ENCODE measurements at places on chromosomes 13 and 19.

DNA sequence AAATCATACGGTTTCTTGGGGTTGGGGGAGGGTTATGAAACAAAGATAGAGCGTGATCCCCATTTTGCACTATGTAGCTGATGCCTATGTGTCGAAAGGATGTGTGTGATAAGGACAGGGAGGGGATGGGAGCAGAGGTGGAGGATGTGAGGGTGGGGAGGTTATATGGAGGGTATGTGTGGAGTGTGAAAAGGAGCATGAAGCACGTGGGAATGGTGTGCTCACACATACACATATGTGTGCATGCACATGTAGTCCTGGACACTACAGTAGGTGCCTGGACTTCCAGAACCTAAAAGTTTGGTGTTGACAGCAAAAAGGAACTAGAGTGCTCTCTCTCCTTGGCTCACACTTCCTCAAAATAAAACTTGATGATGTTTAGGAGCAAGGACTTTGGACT is 25.4 kb downstream of the STOML3 start:
- no peak for DNase-seq

- no peak for DNase-seq
Measured at GRCh38 chr19:44113784-44114390, 688 bp downstream of the ZNF225 start.

DNA sequence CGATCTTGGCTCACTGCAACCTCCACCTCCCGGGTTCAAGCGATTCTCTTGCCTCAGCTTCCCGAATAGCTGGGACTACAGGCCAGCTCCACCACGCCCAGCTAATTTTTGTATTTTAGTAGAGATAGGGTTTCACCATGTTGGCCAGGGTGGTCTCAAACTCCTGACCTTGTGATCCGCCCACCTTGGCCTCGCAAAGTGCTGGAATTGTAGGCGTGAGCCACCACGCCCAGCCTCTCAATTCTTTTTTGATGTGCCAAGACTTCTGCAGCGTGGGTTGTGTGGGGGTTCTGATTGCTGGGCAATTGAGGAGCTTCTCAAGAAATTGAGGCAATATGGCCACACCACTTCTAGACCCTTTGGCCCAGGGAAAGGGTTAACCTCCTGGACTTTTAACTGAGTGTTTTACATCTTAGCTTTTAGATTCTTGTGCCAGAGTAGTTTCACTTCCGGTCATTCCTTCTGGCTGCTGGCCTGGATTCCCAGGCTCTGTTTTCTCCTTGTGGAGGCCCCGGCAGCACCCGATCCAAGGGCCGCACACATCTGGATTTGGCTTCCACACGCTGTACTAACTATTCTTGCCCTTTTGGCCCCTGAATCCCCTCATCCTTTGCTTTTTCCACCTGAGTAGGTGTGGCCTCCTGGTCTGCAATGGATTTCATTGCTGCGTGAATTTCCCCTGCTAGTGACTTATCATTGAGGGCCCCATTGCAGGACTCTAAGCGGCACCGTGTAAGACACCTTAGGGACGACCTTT is 14.7 kb downstream of the SMARCA4 start:
- DNase-seq, result no peak

DNA sequence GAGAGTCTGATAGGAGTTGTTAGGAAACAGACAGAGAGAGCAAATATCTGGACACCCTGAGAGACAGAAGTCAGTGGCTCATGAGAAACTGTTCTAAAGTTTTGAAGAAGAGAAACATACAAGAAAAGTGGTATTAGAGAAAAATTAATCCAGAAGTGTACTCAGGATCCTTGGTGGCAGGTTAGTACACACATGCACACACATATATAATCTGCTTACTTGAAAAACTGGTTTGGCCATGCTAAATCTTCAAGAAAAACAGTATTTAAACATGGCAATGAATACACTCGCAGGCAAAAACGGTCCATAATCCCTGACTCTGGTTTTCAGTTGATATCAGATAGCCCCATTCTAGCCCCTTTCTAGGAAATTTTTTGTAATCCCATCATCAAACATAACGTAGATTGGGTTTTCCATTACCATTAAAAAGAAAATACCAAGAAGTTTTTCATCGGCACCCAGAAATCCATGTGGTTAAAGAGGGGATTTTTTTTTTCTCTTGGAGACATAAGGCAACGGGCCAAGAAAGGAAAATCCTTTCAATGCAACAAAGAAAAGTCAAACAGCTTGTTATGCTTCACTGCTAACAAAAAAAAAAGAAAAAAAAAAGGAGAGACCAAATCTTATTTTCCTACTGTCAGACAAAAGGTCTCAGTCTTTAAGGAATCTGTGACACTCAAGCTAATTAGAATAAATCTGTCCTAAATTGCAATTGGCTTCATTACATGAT is 178.0 kb upstream of the MIR17HG start:
- DNase-seq, result no peak

- DNase-seq, result no peak
Measured at GRCh38 chr19:2413629-2414028, 13.8 kb downstream of the TIMM13 start.

- no peak for DNase-seq
Measured at GRCh38 chr13:106089261-106089980, 446.0 kb downstream of the EFNB2 start.

DNA sequence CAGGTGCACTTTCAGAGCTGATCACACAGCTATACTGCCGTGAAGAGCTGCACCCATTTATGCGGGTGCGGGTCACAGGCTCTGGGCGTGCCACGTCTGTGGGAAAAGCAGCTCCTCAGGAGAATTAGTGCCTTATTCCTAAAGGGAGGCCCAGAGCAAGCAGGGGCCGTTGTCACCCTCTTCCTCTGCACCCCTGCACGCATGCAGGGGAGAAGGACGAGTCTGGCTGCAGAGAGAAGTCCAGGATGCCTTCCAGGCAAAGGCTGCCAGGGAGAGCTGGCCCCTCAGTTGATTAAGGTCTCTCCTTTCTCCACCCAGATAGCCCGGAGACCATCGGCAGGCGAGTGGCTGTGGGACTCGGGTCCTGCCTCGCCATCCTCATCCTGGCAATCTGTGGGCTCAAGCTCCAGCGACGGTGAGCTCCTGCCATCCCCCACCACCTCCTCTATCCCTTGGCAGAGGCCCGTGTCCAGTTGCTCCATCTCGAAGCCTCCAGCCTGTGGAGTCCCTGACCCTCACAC is 3.1 kb upstream of the FFAR1 start:
- no peak for DNase-seq

DNA sequence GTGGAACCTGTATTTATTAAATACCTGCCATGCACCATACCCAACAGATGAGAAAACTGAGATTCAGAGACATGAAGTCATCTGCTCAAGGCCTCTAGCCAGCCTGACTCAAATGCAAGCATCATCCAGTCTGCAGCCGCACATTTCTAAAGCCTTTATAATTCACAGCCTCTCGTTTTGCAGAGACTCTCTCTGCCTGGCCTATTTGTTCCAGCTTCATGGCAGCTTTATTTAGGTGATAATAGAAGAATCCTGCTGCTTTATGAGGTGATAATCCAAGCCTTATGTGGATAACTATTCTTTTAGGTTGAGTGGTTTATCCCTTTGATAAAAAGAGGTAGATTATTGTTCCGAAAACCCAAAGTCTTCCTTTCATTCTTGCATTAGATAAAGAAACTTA is 58.4 kb downstream of the OXGR1 start:
- DNase-seq, result no peak

GRCh38 chr19:3849092-3849491 is 19.7 kb downstream of the ZFR2 start:
- DNase-seq, result no peak

- DNase-seq, result no peak
Measured at GRCh38 chr13:38418286-38418685, 68.6 kb downstream of the UFM1 start.

- DNase-seq, result no peak
Measured at GRCh38 chr13:22925881-22926747, 254.7 kb upstream of the SGCG start.

DNA sequence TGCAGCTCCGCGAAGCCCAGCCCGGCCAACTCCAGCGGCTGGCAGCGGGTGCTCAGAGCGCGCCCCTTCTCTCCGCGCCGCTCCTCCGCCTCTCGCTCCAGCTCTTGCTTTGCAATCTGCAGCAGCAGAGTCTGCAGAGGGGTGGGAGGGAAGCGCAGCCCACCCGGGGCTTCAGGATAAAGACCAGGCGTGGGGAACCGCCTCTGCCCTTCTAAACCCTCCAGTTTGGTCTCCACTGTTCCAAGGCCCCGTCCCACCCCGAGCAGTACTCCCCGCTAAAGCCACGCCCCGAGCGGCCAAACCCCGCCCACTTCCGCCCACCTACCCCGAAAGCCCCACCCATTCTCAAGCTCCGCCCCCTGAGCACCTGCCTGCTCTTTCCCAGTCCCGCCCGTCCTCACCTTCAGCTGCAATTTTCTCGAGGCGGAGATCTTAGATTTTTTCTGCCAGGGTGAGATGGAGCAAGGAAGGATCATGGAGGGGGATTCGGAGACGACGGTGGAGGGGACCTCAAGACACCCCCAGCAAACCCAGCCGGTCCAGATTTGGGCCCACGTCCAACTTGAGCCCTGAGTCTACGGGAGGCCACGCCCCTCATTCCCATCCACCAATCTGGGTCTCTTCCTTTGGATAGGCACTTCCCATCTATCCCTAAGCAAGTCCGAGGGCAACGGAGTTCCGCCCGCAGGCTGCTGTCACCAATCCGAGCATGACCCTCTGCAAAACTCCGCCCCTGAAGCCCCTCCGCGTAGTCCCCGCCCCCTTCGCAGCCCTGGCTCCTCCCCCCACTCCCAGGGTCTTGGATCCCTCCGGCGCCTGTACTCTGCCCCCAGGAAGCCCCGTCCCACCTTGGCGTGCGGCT is 1.1 kb downstream of the TNNI3 start:
- DNase-seq, result peak; percentile 60

DNA sequence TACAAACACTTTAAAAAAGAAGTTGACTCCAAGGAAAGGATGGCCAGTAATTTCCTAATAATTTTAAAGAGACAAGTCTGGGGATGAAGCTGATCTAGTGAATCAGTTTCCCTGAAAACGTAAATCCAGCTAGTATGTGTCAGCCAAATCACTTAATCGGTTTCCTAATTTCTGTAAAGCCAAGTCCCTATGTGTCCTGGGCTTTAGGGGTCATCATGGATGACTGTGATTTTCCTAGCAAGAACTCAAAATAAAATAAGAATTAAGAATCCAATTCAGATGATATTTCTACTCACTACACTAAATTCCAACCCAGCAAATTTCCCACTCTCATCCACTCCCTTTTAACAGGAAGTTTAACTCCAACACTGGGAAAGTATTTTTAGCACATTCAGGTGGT is 35.9 kb downstream of the ELF1 start:
- no peak for DNase-seq

DNA sequence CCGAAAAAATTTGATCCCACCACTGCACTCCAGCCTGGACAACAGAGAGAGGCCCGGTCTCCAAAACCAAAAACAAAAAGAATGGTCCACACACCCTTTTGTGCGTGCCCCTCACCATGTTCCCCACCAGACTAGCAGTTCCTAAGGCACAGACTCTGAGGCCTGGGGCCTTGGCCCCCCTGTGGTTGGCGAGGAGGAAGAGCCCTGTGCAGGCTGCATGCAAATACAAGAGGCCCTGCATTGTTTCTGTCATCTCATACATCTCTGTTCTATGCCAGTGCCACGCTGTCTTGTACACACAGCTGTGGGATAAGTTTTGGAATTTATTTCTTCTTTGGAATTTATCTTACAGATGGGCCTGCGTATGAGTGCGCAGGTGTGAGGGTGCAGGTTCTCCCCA is 4.7 kb upstream of the YJEFN3 start:
- DNase-seq, result no peak

DNA sequence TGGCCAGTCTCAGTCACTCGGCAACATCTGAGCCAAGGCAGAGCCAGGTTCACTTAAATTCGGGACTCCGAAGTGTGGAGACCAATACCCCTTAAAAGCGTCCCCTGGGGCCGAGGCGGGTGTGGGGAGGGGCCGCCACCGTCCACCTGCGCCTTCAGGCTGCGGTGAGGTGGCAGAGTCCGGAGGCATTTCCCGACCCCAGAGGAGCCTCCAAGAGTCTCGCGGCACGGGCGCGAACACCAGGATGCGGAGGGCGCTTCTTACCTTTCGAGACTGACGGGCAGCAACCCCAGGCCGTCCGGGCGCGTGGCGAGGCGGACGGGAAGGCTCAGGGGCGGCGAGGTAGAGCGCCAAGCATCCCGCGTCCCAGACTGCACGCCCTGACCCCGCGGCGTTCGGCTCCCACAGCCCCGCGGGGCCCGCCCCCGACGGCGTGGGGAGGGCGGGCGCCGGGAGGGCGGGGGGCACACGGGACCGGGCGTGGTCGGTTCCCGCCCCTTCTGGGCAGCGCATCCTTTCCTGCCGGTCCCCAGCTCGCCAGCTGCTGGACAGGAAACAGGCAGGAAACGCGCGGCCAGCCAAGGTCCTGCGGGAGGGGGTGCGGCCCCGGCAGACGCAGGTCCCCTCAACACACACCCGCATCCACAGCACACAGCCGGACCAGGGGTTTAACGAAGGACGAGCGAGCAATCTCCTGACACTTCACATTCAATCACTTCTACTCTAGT is at the start of gene THSD1:
Gene THSD1, minus strand, starts transcription at position 406 of the 728 bp plus-strand sequence. CDS start 3,572 bp downstream, outside the sequence.
- no peak for DNase-seq

- no peak for DNase-seq
Measured at GRCh38 chr19:6947745-6948144, 60.4 kb downstream of the ADGRE1 start.
